T-helper 17 cell (primary cell): ENCODE measurements at places on chromosomes 4 and X.

GRCh38 chrX:57821703-57822387, 88.4 kb downstream of the ZXDA start:
- DNase-seq = peak; percentile 10

- DNase-seq = no peak
Observed at GRCh38 chr4:169151671-169152070, 119.1 kb downstream of the SH3RF1 start.

DNA sequence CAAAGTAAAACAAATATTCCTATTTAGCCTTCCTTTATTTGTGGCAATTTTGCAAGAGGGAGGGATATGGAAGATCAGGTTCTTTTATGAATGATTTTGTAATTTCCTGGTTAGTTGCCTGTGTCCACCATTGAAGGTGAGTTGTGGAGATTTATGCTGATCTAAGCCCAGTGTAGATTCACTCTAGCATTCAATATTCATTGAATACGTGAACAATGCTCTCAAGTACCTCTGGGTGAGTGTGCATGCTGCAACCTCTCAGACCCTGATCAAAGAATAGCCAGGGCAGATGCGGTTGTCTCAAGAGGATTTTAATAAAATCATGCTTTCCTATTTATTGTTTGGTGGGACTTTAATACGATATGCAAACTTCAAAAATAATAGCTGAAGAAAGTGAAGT, 628.4 kb downstream of the SPRY1 start:
- no peak for DNase-seq

- DNase-seq = no peak
Observed at GRCh38 chr4:83561381-83561780, 25.5 kb downstream of the GPAT3 start.

DNA sequence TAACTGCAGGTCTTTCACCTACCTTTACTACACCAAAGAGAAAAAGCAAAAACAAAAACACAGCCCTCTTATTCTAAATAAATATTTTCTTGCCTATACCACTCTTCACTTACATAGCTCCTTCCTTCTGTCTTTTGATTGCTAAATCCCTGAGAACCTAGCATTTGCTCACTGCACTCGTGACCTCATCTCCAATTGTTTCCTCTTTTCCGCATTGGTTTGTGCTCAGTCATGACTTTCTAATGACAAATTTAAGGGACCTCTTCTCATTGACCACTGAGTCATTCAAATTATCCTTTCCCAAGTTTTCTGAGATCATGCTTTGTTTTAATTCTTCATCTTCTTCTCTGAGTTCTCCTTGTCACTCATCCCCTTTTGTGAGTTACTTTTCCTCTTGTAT, 1697.1 kb downstream of the STIM2 start:
- DNase-seq = no peak

DNA sequence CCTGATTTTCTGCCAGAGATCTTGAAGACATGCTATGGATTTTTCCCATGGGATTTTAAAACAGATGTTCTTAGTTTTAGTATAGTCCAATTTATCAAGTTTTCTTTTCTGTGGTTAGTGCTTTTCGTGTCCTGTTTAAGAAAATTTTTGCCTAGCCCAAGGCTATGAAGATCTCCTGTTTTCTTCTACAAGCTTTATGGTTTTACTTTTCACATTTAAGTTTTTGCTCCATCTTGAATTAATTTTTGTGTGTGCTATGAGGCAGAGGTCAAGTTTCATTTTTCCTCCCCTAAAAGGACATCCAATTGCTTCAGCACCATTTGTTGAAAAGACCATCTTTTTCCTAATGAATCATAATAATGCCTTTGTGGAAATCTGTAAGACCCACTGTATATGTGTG, 65.6 kb downstream of the POLR2B start:
- no peak for DNase-seq

DNA sequence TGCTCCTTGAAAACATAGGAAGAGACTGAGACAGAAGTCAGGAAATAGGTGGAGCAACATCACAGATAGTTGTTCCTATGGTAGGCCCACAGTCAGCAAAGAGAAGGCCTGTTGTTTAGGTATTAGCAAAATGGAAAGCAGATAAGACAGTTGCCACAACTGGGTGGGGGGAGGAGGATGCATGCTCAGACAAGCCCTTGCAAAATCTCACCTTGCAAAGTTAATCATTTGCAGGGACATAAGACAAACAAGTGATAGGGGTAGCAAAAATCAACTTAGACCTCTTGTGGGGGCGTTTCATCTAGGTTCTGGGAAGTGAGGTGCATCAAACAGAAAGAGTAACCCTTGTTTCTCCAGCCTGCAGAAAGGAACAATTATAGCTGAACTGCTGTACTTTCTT, 30.7 kb downstream of the SERPINA7 start:
- no peak for DNase-seq

GRCh38 chr4:6992728-6993677, 50.2 kb upstream of the TADA2B start:
- DNase-seq = no peak

DNA sequence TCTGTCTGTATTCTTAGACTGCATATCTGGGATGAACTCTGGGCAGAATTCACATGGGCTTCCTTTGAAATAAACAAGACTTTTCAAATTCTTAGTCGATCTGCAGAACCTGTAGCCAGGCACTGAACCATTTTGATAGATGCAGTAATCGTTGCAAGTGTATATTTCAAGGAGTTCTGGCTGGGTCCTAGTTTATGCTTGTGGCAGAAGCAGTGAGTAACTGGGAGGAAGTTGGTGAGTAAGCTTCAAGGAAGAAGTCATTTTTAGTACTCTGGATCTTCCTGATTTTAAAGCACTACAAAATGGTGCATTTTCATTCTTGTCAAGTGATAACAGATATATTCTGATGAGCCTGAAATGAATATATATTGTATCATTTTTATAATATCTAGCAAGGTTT, 9.5 kb downstream of the HPRT1 start:
- DNase-seq = no peak

- no peak for DNase-seq
Observed at GRCh38 chr4:61739887-61740286, 539.8 kb downstream of the ADGRL3 start.

GRCh38 chr4:78418406-78418805, 133.2 kb upstream of the ANXA3 start:
- no peak for DNase-seq

DNA sequence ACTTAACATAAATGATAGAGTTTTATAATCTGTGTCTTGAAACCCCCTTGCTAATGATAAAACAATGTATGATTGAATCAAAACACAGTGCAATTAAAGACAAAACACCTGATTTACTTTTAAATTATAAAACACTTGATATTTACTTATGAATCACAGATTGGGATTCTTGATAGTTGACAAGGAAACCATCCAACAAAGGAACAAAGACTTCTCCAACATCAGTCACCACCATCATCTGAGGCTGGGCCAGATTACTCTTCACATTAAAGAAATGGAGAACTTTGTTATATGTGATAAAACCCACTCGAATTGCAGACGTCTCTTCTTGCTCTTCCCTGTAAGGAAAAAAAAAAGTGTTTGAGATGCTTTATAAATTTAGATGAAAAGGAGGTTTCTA, 67.4 kb downstream of the METTL14 start:
- no peak for DNase-seq

- DNase-seq = no peak
Observed at GRCh38 chr4:121726642-121727268, 30.0 kb upstream of the ANXA5 start.

DNA sequence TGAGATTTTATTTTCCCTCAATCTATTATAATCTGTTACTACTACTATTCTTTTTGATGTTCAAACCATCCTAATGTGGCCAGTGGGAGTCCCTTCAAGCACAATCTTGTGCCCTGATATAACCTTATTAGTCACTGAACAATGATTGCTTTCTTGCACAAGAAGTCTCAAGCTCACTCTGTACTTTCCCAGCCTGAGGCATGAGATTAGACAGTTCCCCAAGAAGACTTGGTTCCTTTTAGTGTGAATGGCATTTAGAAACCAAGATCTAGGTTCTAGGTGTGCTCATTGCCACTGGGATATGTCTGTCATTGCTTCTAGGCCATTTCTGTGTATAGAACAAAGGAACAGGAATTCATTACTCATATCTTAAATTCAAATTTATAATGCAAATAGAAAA, 28.0 kb upstream of the RBM41 start:
- no peak for DNase-seq

- DNase-seq = no peak
Observed at GRCh38 chrX:101252634-101253033, 33.0 kb downstream of the DRP2 start.

GRCh38 chrX:118593407-118593806, 97.8 kb downstream of the DOCK11 start:
- no peak for DNase-seq

DNA sequence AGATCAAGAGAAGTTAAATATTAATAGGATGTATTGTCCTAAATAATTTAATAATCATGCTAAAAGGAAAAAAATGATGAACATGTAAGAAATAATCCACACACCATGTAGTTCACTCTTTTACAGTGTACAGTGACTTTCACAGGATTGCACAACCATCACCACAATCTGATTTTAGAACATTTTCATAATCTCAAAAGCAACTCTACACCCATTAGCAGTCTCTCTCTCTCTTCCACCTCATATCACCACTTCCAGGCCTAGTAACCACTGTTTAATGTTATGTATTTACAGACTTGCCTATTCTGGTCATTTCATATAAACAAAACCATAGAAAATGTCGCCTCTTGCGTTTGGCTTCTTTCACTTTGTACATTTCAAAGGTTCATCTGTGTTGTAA, 153.4 kb downstream of the FSTL5 start:
- DNase-seq = no peak

- no peak for DNase-seq
Observed at GRCh38 chrX:114970806-114971205, 46.6 kb downstream of the IL13RA2 start.

GRCh38 chrX:14919407-14919806, 46.2 kb downstream of the MOSPD2 start:
- no peak for DNase-seq

- DNase-seq = no peak
Observed at GRCh38 chr4:159227984-159228383, 125.1 kb downstream of the RAPGEF2 start.

- DNase-seq = no peak
Observed at GRCh38 chr4:119207051-119207450, 5.5 kb upstream of the USP53 start.

- DNase-seq = no peak
Observed at GRCh38 chr4:186015212-186015817, 53.6 kb upstream of the TLR3 start.

GRCh38 chr4:123564758-123565346, 168.3 kb downstream of the SPRY1 start:
- DNase-seq = peak; percentile 28

- no peak for DNase-seq
Observed at GRCh38 chr4:38046727-38047489, 86.7 kb downstream of the PTTG2 start.

- no peak for DNase-seq
Observed at GRCh38 chrX:48649102-48649501, 34.5 kb upstream of the WAS start.

DNA sequence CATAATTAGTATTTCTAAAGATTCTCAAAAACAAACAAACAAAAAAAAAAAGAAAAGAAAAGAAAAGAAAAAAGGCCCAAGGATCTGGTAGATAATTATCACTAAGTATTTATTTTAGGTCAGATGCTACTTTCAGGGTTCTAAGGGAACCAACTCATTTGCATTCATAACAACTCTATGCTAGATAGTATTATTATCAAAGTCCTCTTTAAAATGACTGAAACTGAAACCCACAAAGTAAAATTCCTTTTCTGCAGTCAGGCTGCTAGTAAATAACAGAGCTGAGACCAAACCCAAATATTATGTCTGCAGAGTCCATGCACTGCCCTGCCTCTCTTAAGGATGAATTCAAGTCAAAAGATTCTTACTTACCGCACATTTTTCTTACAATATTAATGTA, 38.3 kb upstream of the MAPK10 start:
- no peak for DNase-seq

DNA sequence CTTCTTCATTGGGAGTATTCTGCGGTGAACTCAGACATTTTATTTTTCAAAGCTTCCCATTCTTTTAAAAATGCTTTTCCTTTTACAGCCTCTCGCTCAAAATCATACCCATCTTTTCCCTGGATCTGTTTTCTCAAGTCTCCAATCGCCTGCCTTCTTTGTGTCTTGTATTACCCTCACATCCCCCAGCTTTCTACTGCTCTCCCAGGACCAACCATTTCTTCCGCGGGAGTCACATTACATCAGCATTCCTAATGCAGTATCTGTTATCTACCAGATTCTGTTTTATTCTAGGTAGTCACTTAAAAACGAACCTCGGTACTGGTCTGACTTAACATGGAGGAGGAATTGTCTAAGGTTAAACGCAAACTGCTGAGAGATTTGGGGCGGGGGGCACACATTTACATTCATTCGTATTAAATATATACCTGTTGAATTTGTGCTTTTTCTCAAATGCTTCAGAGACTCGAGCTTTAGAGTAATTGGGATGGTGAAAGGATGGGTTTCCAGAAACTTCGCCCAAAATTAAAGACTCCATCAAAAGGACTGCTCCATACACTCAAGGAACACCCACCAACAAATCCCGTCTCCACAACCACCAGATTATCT, 493 bp upstream of the UCHL1 start:
- DNase-seq = no peak

GRCh38 chr4:147096667-147097604, 151.3 kb upstream of the TTC29 start:
- no peak for DNase-seq

- no peak for DNase-seq
Observed at GRCh38 chr4:169315530-169316343, 45.0 kb upstream of the SH3RF1 start.

DNA sequence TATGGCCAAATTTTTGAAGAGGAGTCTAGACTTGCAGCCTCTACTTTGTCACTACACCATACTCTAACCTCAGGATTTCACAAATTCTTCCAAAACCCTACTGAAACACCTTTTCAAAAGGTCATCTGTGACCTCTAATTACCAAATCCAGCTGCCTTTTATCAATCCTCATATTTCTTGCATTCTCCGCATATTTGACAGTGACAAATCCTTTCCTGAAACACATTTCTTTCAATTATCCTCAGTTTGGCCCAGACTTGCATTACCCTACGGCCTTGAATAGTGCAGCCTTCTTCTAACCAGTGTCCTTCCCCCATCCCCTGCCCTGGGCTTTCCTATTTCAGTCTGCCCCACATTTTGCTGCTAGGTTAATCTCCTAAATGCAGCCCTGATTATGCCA, 25.5 kb downstream of the MID2 start:
- DNase-seq = no peak

GRCh38 chr4:44760142-44760898, 34.0 kb upstream of the GNPDA2 start:
- no peak for DNase-seq

- no peak for DNase-seq
Observed at GRCh38 chr4:95643627-95644026, 94.9 kb upstream of the UNC5C start.

- no peak for DNase-seq
Observed at GRCh38 chrX:103911236-103911635, 51.2 kb upstream of the TMSB15B start.

GRCh38 chr4:5784021-5784420, 73.0 kb downstream of the EVC start:
- no peak for DNase-seq

DNA sequence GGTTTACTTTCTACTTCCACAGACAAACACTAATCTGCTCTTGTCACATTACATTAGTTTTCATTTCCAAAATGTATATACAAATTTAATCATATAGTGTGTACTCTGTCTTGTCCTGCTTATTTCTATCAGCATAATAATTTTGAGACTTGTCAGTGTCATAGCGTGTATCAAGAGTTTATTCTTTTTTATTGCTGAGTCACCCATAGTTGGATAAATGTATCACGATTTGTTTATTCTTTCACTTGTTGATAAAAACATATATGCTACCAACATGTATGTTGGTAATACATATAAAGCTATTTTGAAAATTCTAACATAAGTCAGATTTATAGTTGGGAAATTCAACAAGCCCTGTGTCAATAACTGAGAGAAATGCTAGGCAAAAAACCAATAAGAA, 261.2 kb downstream of the TRAM1L1 start:
- no peak for DNase-seq
